Hippocampal formation (tissue), 2 donors: ENCODE measurements at places on chromosomes 6 and 20.

- DNase-seq: no peak
Observed at GRCh38 chr6:8013763-8014162, 50.4 kb downstream of the BLOC1S5 start.

- DNase-seq: no peak
Observed at GRCh38 chr6:5534643-5535042, 273.3 kb downstream of the FARS2 start.

DNA sequence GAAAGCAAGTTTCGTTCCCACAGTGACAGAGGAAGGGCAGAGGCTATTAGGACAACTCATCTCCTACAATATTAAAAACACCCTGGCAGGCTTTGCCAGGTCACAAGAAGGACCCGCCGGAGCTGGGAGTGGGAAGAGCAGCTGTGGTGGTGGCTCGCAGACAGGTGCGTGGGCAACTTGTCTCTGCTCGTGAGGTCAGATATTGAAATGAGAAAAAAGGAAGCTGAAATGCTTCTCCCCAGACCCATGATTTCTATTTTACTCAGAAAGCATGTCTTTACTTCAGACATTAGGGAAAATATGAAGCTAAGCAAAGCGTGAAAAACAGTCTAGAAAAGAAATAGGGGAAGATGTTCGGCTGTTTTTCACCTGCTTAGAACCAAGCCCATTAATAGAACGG, 166.3 kb upstream of the EEF1E1 start:
- DNase-seq: no peak

GRCh38 chr20:9300080-9300479, 214.3 kb upstream of the LAMP5 start:
- no peak for DNase-seq

GRCh38 chr20:46400828-46401477, 5.5 kb downstream of the ELMO2 start:
- DNase-seq: no peak

DNA sequence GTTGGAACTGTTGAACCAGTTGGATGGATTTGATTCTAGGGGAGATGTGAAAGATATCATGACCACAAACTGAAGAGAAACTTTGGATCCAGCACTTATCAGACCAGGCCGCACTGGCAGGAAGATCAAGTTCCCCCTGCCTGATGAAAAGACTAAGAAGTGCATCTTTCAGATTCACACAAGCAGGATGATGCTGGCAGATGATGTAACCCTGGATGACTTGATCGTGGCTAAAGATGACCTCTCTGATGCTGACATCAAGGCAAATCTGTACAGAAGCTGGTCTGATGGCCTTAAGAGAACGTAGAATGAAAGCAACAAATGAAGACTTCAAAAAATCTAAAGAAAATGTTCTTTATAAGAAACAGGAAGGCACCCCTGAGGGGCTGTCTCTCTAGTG, 72.8 kb upstream of the CDYL start:
- no peak for DNase-seq

DNA sequence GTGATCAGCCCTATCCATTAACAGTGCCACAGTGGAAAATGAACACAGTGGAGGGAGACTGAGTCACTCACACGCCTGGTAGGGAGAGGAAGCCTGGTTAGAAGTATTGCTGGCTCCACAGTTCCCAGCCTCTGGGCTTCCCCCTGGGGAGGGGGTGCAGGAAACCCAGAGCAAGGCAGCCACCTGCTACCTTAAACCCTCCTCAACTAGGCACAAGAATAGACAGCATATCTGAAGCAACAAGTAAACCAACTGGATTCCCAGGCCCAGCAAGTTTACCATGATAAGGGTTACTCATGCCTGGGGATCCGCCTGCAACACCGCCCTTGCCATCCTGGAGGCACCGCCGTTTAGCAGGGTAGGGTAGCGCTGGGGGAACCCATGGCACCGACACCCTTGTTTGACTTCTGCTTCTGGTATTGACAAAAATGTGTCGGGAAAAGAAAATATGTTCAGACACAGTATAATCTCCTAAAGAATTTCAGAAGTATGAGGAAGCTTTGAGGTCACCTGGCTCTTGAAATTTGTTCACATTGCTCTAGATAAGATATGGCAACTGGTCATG, 38.3 kb downstream of the SLC22A23 start:
- DNase-seq: no peak

DNA sequence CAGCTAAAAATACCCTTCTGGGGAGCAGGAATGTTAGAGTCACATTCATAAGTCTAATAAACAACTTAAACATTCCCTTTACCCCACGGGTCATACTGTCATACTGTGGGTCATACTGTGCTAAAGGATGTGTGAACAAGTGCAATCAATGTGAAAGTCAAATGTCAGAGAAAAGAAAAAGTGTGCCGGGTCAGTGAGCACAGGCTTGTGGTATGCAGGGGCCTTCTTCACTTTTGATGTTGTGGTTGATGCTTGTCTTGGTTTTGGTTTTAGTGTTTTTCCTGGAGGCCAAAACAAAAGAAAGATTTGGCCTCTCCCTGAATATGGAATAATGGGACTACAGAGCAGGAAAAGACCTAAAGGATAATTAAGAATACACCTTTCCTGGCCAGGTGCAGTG, 267.9 kb upstream of the PLN start:
- DNase-seq: no peak

DNA sequence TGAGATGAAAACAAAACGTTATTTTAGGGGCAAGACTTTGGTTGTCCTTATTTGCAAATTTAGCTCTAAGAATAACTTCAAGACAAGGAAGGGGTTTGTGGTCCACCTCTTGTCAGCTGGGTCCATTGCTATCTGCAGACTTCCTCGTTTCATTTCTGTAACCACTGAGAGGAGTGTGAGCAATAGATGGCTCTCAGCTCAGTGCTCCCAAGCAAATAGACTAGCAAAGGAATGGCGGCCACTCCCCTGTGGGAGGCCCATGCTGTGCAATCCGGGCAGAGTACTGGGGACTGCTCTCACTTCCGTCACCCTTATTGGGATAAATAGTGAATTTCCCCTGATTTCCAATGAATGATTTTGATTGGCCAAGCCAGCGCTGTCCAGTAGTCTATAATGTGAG, 176.6 kb downstream of the ZDHHC14 start:
- DNase-seq: no peak

GRCh38 chr6:26660000-26660361, 435 bp upstream of the ZNF322 start:
- DNase-seq: no peak

DNA sequence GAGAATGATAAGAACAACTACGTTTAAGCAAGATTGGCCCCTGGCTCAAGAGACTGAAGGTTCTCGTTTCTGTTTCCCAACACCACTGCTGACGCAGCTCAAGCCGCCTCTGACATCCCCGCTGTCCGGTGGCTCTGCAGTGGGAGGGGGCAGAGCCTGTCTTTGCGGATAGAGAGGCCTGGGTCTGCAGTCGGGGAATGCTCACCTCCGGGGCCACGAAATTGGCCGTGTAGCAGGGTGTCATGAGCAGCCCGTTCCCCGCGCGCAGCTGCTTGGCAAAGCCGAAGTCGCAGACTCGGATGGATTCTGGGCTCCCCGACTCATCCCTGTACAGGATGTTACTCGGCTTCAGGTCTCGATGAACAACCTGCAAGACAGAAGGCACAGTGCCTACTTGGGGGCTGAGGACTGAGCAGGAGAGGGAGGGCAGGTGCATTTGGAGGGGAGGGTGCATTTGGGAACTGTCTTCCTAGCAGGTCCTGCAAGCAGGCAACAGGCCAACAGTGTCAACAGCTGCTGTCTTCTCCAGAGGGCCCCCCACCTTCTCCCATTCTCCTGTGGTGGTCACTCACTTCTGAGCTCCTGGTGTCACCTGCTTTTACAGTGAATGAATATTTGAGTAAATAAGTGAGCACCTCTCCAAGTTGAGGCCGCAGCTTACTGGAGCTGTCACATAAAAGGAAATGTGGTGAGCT, 40.5 kb upstream of the MPC1 start:
- no peak for DNase-seq

DNA sequence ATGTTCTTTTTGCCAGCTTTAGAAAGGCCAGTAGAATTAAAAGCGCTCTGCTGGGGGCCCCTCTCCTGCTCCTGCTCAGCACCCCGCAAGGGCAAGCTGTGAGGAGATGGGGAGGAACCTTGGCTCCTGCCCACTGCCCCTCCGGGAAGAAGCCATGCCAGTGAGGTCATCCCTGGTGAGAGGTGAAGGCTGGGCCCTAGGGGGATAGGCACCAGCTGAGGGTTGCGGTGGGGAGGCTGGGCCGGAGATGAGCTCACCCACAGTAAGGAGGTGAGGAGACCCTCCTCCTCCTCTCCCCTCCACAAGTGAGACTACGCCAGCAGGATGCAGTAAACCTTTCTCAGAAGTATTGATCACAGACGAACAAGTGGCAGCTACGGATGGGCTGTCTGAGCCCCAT, 32.1 kb downstream of the LRFN2 start:
- no peak for DNase-seq

- no peak for DNase-seq
Observed at GRCh38 chr6:135075018-135075417, 20.4 kb upstream of the HBS1L start.

DNA sequence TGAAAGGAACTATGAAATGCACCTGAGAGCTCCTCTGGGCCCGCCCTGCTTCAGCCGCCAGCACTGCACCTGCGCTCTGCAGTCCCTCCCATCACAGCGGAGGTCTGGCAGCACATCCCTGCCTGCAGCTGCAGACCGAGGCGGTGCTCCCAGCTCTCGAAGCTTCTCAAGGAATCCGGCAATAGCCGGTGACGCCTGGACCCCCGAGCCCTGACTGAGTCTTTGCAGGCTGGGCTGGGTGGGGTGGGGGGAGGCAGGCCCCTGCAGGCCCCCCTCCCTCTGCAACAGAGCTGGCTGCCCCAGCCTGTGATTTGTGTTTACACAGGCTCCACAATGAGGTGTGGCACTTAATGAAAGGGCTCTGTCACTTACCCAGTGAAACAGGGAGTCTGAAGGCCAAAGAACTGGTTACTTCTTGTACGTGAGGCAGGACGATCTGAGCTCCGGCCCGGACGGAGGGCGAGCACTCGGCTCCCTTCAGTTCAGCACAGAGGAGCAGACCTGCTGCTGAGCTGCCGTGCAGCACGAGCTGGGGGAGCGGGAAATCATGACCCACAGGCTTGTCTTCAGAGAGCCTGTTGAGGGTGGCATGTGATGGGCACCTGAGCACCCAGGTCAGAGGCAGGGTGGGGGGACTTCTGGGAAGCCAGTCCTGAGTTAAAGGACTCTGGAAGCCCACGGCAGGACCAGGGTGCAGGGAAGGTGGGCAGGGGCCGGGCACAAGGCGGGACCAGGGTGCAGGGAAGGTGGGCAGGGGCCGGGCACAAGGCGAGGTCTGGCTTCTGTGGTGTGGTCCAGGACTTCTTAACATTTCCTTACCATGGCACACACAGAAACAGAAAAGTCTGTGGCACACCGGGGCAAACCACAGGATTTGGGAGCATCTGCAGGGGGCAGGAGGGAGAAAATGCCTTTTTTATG, 192.3 kb upstream of the THBS2 start:
- no peak for DNase-seq

GRCh38 chr6:11094411-11094851, 797 bp downstream of the SMIM13 start:
- peak; percentile 44 for DNase-seq

DNA sequence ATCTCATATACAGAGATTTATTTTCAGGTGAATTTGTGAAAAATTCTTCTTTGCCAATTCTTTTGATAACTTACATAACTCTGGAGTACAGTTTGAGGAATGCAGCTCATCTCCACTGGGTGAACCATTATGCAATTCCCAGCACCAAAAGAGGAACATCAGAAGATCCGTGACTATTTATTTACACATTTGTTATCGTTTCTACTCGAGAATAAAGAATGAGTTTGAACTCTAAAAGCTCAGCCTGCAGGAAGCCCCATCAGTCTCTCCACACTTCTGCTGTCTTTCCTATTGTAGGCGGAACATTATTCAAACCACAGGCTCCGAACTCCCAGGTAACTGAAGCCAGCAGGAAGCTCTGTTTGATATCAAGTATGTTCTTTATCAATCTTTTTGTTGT, 95.9 kb upstream of the IFNGR1 start:
- DNase-seq: no peak

DNA sequence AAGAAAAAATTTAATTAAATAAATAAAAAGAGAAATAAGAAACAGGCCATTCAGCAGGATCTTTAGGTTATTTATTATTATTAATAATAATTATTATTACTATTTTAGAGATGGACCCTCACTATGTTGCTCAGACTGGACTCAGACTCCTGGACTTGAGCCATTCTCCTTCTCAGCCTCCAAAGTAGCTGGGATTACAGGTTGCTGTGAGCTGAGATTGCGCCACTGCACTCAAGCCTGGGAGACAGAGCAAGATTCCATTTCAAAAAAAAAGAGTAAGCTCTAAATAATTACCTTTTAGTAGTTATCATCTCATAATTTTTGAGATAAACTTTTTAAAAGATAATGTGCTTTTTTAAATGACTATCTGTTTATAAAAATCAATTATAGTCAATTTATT, 1102.8 kb upstream of the GJE1 start:
- no peak for DNase-seq

- DNase-seq: no peak
Observed at GRCh38 chr20:44431118-44431501, 44.6 kb upstream of the TTPAL start.

GRCh38 chr6:79149884-79150283, 71.8 kb upstream of the PHIP start:
- DNase-seq: no peak

GRCh38 chr6:33812669-33813068, 8.9 kb upstream of the MLN start:
- no peak for DNase-seq

DNA sequence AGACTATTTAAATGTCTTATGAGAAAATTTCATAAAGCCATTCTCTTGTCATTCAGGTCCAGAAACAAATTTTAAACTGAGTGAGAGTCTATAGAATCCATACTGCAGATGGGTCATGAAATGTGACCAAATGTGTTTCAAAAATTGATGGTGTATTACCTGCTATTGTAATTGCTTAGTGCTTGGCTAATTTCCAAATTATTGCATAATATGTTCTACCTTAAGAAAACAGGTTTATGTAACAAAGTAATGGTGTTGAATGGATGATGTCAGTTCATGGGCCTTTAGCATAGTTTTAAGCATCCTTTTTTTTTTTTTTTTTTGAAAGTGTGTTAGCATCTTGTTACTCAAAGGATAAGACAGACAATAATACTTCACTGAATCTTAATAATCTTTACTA, 5.0 kb downstream of the MARCKS start:
- DNase-seq: no peak

GRCh38 chr6:104526376-104526775, 333.3 kb downstream of the HACE1 start:
- DNase-seq: no peak
